NCI-H345 (cell line): ENCODE measurements at places on chromosomes 16 and 17.

DNA sequence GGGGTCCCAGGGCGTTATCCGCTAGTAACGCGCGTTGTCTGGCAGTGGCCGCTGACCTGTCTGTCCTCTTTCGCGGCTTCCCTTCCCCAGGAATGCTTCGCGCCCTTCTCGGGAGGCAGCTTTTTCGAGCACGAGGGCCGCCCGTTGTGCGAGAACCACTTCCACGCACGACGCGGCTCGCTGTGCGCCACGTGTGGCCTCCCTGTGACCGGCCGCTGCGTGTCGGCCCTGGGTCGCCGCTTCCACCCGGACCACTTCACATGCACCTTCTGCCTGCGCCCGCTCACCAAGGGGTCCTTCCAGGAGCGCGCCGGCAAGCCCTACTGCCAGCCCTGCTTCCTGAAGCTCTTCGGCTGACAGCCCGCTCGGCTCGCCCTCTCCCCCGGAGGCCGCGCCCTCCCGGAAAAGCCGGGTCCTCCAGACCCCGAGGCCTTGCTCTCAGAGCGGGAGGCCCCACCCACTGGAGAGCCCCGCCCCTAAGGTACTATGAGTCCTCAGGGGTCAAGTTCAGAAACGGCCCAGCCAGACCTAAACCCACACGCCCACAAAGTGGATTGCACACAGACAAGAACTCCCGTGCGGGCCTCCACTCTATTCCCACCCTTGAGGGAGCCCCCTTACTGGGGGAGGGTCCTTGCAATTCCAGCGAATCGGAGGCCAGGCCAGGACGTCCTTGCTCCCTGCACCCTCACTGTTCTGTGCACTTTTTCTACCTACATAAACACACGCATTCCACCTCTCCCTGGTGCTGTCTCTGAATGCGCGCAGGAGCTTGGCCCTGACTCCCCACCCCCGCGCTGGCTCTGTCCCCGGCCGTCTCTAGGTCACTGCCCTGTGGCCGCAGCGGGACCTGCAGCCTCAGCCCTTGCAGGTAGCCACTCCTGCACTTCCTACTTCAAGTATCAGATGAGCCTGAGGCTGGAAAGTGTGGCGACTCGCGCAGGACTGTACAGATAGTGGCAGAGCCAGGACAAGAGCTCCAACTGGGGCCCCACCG lies 5.4 kb upstream of the SLC5A2 start:
- DNase-seq: no peak

GRCh38 chr16:23905027-23905426 lies 69.2 kb downstream of the PRKCB start:
- no peak for DNase-seq

DNA sequence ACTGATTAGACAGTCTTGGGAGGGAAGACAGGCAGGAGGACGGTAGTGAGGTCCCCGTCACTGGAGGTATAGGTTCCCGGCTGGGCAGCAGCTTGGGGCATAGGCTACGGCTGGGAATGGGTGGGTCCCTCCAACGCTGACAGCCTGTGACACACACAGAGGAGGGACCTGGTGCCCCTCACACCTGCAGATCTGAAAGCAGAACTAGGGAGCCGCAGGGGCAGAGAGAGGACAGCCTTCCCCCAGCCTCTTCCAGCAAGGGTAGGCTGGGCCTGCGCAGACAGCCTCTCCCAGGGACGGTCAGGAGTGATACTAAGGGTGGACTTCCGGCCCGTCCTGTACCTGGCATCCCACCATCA lies 2.0 kb downstream of the P2RX1 start:
- no peak for DNase-seq

DNA sequence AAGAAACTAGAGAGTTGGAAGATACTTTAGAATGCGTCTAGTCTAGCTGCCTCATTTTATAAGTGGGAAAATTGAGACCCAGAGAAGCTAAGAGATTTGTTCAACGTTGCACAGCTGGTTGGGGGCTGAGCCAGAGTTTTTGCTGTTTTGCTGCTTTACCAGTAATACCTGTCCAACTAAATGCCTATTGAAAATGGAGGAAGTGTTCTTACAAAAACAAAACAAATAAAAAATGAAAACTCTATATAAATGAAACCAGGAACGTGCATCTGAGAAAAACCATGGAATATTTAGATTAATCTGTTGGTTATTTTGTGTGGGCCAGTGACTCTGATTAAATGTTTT lies 13.8 kb downstream of the NLK start:
- no peak for DNase-seq

DNA sequence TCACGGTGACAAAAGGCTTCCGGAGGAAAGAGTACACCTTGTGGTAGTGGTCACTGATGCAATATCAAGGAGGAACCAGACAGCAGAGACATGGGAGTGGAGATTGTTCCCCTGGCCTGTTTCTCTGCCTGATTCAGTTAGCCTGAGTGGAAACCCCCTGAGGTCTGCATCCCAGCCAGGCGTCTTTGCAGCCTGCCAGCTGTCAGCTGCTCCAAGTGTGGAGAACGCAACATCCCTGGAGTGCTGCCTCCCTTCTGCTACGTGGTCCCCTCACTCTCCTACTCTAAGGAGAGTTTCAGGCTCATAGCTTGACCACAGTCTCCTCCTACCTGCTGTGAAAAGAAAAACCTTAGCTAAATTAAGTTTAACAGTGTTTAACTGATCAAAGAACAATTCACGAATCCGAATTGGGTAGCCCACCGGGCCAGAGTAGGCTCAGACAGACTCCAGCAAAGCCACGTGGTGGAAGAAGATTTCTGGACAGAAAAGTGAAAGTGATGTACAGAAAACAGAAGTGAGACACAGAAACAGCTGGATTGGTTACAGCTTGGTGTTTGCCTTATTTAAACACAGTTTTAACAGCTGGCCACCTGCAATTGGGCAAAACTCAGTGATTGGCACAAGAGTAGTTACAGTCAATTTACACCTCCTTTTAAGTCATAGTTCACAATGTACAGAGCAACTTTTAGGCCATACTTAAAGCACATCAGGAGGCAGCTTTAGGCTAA lies 188.6 kb downstream of the DNAH9 start:
- no peak for DNase-seq

- no peak for DNase-seq
Observed at GRCh38 chr16:86347090-86347489, 163.2 kb upstream of the FOXF1 start.

GRCh38 chr16:72098936-72099335 lies 5.3 kb downstream of the DHX38 start:
- no peak for DNase-seq

DNA sequence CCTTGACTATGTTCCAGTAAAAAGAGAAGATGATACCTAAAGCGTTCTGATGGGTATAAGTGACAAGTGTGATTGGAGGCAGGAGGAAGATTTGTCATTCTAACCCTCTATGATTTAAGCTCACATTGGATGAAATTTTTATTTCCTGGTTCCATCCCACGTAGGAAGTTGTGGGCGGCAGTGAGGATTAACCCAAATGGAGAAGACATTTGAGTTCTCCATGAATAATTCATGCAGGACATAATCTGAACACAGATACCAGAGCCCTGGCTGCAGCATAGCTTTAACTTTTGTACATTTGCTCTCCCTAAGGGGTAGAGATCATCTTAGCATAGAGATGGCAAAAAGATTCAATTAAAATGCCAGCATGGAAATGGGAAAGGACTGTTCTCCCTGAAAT lies 146.3 kb downstream of the SLC39A11 start:
- DNase-seq: no peak

GRCh38 chr17:80705988-80706387 lies 161.3 kb downstream of the RPTOR start:
- no peak for DNase-seq

- DNase-seq: no peak
Observed at GRCh38 chr17:79290726-79291125, 216.1 kb downstream of the ENGASE start.

GRCh38 chr16:7805686-7806396 lies 473.2 kb downstream of the RBFOX1 start:
- no peak for DNase-seq

DNA sequence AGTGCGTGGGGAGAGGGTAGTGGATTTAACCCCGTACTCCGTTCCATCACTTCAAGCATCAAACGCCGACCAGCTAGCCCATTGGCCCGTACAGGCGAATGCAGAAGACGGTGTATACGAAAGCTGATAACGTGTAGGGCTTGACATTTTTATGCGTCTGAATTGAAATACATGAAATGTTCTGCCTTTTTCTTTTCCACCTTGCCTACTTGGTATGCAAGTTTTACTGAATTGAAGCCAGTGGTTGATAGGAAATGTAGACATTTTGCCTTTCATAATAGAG lies 834 bp upstream of the STAT3 start:
- DNase-seq: no peak

GRCh38 chr17:65511316-65511715 lies 50.1 kb downstream of the AXIN2 start:
- no peak for DNase-seq

DNA sequence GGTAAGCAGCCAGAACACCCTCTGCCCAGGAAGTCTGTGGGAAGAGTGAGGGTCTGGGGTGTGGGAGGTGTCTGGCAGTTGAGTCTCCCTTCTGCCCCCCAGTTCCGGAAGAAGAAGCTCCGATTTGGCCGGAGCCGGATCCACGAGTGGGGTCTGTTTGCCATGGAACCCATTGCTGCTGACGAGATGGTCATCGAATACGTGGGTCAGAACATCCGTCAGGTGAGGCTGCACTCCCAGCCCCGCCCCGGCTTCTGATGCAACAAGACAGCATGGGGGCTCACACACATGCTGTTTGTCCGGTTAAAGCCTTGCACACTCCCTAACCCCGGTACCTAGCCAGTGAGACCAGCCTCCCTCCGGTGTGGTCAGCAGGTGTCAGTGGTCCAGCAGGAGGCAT lies 4.0 kb upstream of the HSD3B7 start:
- no peak for DNase-seq

DNA sequence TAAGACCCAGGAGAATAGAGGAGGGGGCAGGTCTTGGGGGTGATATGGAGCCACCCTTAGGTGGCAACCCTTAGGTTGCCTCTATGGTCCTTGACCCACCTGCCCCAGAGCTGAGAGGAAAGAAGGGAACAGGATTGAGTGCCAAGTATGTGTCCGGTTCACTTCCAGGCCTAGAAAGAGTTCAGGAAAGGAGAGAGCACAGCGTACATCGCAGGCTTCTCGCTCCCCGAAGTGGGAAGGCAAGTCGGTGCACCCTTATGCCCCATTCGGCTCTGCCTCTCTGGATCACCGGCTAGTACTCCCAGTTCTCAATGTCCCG lies 631 bp downstream of the SP6 start:
- no peak for DNase-seq

DNA sequence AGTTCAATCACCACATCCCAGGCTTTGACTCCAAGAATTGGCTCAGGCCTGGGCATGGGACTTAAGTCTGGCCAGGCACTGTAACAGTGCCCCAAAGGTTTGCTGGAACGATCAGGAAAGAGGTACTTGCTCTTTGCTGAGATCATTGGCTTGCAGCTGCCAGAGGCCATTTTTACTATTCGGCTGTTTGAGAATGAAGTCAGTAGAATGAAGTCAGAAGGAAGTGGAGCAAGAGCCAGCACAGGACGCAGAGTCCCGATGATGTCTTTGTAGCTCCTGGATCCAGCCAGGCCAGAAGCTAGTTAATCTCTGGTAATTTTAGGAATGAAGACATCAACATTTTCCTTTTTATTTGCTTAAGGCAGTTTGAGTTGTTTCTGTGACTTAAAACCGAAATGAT lies 195.5 kb downstream of the RAB11FIP4 start:
- DNase-seq: no peak

GRCh38 chr17:30161601-30162000 lies 45.0 kb downstream of the NSRP1 start:
- DNase-seq: no peak

- peak; percentile 96 for DNase-seq
Observed at GRCh38 chr17:3754458-3755334, 31.0 kb downstream of the HASPIN start.

GRCh38 chr16:86515777-86516622 lies 5.7 kb downstream of the FOXF1 start:
- no peak for DNase-seq

- no peak for DNase-seq
Observed at GRCh38 chr17:68941761-68942160, 13.4 kb downstream of the ABCA8 start.

DNA sequence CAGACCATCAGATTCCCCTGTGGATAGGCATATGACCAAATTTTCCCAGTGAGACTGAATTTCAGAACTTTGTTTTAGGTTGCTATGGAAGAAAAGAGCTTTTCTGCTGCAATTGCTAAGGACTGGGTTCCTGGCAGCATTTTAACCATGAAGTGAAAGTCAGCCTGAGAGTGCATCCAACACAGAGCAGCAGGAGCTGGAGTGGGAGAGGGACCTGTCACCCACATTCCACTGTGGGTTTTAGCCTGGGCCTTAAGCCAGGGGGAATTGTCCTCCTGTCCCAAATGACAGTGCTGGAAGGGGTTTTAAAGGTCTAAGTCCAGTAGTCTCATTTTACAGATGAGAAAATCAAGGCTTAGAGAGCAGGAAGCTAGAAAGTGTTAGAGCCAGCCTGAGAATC lies 203.5 kb upstream of the N4BP1 start:
- DNase-seq: no peak

DNA sequence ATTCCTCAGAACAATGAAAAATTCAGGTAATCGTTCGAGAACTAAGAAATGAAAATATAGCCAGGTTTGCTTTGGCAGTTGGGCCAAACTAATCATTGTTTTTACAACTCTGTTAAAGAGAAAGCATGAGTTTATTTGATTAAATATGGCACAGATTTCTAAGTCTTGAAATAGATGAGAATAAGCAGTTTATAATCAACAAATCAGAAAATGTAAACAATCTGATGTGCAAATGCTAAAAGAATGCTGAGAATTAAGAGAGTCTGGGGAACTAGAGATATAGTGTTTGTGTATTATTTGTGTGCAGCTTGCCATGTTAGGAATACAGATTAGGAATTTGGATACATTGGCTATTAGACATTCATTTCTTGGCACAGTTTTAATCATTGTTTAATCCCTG lies 212.5 kb downstream of the TANC2 start:
- no peak for DNase-seq

DNA sequence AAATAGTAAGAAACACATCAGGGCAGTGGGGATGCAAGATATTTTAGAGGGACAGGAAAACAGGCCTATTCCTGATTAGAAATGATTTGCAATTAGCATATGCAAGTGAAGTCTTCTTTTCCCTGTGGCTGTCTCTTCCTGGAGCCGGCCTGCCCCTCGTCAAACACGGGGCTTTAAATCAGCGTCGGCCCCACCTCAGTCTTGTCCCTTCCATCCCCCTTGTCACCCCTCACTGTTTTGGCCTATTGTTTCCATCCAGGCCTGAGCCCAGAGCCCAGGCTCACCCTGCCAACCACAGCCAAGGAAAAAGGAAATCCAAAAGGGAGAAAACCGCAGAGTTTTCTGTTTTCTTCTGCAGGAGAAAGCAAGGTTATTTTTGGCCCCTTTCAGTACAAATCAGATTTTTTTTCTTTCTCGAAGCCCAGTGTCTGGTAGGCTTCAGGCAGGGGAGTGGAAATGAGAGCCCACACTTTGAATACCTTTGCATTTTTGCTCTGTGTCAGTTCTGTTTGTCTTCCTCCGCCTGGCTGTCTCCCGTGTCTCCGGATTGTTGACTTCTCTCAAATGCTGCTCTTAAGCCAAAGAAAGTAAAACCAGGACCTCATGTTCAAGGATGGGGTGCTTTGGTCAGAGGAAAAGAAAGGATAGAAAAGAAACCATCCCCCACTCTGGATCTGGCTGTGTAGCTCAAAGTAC lies 399.9 kb upstream of the CDH11 start:
- DNase-seq: no peak
